ENCODE measurements at places on chromosomes 3 and 15. TPM values are rescaled to one million over a fixed set of nuclear protein-coding genes. Genes with fewer than 3 reads are reported as not detected.

DNA sequence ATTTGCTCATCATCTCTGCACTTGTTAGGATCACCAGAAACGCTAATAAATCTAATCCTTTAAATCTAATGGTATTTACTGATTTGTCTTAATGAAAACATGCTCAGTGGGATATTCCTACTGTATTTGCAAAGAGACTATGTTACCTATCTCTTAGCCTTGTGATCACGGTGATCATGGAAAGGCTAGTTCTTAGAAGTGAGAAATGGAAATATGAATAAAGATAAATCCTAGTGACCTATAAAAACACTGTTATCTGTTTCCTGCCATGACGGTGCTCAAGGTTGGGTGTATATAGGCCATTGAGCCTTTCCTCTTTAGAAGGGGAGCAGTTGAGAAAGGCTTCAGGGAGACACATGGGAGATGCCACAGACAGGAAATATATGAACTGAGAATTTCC is 116.3 kb downstream of the THRB start:
- DNase-seq = no peak

GRCh38 chr15:39110336-39110735 is 470.5 kb upstream of the THBS1 start:
- peak; percentile 62 for DNase-seq

DNA sequence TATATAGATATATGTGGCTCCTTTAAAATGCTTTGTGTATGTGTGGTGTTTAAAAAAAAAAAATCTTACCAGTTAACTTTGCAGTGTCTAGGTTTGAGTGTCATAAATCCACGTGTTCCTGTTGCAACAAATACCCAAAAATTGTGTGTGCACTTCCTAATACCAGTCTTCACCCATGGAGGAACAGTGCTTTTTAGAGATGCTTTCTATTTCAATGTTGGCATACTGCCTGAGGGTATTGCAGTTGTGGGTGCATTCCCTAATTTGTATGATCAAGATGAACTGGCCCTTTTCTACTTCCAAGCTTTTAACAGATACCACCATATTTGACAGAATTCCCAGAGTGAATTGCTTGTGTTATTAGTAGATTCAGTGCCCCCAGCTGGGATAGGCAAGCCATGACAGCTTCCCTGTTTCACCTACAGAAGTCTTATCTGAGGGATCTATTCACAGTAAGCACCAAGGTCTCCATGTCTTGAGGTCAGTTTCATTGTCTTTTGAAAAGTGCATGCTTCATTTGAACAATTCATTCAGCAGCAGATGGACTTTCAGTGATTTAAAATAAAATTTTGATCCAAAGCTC is 68.9 kb upstream of the GOLGA6B start:
- DNase-seq = peak; percentile 44

DNA sequence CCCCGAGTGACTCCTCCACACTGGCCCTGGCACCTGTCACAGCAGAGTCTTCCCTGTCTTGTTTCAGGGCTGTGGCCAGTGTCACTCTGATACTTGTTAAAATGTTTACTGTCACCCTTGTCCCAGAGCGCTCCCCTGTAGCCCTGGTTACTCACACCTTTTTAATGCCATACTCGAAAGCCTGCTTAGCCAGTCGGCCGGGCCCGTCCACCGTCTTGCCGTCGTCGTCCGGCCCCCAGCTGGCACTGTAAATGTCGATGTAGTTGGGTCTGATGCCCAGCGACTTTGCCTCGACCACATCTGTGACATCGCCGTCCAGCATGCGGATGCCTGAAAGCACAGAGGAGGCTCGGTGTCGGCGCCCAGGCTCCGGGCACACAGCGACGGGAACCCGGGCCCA is 91.3 kb downstream of the PCSK6 start:
- DNase-seq = no peak

DNA sequence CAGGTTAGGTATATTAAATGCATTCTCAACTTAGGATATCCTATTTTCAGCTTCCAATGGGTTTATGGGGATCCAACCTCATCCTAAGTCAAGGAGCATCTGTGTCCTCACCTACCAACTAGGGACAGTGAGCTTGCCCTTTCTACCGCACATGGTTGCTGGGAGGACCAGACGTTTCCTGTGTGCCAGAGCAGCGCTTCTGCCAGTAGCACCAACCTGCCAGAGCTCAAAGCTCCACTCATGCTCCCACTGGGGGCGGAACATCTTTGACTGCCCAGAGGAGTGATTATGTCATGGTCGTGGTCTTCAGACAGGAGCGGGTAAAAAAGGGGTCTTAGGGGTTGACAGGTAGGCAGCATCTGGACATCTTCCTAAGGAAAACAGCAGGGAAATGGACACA is 24.7 kb downstream of the XPC start:
- DNase-seq = no peak

DNA sequence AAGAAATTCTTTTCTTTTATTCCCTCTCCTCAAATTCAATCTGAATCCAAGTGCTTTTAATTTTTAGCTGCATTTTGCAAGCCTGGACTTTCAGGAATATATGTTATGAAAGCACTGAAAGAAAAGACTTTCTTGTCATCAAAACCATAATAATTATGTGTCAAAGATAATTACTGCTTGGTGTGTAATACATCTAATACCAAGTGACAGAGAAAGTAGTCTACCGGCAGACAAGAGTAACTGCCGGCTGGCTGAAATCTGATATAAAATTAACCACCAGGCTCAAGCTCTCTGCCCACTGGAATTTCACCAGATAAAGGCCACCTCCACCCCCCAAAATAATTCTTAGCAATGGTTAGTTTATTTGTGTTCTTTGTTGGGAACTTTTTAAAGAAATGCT is 220.9 kb upstream of the CDIN1 start:
- DNase-seq = peak; percentile 32

DNA sequence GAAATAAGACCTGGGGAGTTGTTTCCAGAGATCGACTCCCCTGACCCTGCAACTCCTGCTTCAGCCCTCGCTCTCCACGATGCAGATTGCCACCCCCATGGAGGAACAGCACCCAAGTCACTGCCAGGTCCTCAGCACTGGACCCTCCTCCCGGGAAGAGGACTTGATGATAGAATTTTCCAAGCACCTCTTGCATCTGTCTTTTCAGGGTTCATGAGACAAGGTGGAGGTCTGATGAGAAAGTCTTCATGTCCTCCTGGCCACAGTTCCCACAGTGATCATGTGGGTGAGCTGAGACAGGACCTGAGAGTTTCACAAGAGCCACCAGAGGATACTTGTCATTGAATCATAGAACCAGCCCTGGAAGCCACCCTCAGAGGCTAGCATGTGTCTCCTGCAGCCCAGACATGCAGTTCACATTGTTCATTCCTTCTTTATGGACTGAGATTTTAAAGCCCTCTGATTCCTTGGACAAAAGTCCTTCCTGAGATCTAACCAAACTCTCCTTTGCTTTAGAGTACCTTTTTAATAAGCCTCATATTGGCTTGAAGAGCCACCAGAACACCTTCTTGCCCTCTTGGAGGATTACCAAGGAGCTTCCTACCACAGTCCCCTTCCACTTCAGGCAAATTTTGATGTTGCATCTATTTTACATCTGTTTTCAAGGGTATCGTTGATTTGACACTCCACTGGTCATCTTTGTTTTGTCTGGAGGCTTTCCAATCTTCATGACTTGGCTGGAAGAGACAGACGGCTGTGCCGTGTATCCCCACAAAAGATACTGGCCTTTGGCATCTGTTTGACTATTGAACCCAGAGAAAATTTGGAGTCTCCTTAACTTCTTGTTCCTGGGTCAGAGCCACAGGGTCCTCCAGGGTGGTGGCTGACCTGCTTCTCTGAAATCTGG is 224.8 kb upstream of the BHLHE40 start:
- DNase-seq = no peak

DNA sequence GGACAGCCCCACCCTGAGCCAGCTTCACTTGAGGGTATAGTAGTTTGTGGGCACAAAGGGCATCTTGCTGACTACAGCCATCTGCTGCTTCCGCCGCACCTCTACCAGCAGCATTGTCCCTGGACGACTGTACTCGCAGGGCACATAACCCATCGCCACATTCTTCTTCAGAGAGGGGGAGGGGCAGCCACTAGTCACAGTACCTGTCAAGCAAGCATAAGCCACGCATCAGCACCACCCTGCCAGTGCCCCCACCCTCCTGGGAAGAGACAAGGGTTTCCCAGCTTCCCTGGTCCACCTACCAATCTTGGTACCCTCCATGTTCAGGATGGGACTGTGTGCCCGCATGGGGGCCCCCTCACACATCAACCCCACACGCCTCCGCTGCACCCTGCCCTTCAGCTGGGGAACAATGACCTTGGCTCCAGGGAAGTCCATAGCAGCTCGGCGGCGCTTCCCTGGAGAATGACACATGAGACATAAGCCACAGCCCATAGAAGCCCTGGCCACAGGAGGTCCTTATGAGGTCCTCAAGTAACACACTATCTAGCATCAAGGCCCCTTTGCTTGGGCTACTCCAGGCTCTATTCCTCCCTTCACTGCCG is 4.7 kb downstream of the AMT start:
- no peak for DNase-seq

GRCh38 chr15:84780492-84780891 is 32.1 kb downstream of the ZNF592 start:
- DNase-seq = no peak

DNA sequence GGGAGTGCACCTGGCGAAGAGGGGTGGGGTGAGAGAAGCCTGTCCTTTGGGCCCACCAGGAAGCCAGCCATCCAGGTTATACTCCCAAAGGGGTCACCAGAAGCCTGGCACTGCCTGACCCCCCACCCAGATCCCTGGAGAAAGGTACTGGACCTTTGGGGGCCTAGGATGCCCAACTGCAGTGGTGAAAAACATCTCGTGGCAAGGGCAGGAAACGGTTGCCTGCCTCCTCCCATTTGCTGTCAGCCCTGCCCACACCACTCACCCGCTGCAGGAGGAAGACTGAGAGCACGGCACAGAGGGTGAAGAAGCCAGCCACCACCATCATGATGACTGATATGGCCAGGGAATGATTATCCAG is 2.2 kb upstream of the ULK3 start:
- DNase-seq = no peak

- DNase-seq = no peak
These were observed 113.1 kb downstream of the THSD4 start for GRCh38 chr15:71228403-71228802.

DNA sequence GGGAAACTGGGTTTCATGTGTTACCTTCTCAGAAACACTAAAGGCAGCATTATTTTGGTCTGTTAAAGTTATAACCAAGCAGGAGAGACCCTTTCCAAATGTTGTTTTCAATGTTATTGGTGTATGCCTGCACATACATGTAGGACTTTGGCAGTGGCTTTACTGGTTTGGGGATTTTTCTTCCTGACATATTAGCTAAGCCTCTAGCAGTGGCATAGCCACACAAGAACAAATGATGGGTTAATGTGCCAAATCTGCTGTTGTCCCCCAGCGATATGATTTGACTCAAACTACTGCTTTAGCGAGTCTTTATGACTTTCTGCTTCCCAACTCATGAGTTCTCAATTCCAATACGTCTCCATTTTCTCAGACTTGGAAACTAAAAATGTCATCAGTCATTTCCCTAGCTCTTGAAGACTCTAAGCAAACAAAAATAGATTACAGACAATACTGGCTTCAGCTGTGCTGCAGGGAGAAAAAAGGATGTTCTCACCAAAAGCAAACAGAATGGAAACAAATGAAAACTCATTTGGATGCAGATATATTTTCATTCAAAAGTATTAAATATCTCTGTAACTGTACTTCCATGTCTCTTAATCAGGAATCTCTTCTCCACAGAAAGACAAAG is 29.6 kb downstream of the TPM1 start:
- peak; percentile 32 for DNase-seq

- peak; percentile 91 for DNase-seq
These were observed 414.9 kb downstream of the RBMS3 start for GRCh38 chr3:29695643-29696198.

DNA sequence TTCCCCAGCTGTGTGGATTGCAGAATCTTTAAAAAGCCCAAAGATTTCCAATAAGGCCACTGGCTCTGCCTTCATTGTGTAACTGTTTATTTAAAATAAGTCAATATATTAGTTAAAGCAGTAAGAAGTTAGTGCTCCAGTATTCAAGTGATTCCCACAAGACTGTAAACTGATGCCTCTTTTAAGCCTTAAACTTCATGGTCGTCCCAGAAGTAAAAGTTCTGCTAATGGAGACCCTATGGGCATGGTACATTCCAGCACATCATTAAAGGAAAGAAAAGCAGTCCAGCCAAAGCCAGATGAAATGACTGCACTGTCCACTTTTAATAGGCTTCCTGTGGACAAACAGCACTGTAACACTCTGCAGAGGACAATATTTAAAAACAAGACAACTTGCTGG is 512.6 kb downstream of the MECOM start:
- DNase-seq = no peak

- DNase-seq = no peak
These were observed 164.6 kb downstream of the DPH6 start for GRCh38 chr15:35381328-35381727.

GRCh38 chr3:194836661-194837060 is 151.0 kb downstream of the FAM43A start:
- DNase-seq = no peak

The AADACL2 gene
- not detected for total RNA-seq

The ADAMTS7 gene
- 2.4 TPM for total RNA-seq

Measured in GM23248 (cell line).